ENCODE measurements at places on chromosomes 12 and 14.

DNA sequence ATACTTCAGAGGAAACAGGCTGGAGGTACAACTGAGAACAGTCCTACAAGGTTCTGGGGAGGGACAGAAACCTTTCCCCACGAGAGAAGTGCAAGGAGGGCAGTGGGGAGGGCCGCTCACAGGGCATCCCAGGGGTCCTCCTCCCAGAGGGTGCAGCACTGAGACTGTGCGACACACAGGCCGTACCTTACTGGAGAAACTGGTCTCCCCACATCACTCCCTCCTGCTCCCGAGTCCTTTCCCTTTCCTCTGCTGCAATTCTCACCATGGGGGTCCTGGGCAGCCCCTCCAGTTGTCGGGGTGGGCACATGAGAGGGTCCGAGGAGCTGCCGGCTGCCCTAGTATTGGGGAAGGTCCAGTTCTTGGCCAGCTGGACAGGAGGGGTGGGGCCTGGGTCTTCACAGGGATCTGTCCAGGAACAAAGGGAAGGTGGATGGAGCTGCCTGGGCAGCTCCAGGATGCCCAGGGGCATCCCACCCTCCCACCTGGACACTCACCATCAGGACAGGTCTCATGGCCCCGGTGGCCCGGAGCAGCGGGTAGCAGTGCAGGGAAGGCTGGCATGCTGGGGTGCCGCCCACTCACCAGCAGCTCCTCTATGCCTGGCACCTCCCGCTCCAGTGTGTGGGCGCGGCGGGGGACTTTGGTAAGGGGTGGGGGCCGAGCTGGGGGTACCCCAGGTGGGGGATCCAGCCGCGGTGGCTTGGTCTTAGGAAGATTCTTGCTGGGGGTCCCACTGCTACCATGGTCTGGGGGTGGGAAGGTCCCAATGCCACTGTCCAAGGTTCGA lies 35.8 kb downstream of the NCKAP5L start:
- DNase-seq, result no peak

- DNase-seq, result peak; percentile 43
Measured at GRCh38 chr14:96176811-96177211, 27.8 kb upstream of the BDKRB2 start.

GRCh38 chr12:12686925-12687324 lies 9.1 kb downstream of the GPR19 start:
- DNase-seq, result no peak

DNA sequence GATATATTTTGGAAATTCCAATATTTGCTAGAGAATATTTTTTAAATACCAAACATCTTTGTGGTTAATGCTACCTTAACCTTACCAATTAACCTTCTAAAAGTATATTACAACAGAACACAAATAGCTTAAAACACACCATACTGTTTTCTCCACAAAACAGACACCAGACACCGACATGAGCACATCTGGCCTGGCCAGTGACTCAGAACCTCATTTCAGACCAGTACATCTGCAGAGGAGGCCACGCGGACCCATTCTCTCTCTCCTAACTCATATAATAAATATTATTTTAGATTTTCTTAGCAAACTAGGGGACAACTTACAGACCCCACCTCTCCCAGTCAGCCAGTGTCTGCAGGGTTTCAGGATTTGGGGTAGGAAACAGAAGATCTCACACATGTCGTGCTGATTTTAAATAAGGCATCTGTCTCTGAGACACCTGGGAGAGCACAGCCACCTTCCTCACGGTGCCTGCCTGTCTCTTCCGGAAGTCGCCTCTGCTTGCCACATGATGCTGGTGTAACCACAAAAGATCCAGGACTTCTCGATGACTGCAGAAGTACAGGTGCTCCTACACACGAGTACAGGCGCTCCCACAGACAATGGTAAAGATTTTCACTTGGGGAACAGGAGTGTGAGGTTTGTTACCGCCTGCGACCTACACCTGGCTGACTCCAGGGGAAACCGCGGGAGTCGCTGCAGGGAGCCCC lies 9.7 kb upstream of the ANKLE2 start:
- DNase-seq, result no peak

GRCh38 chr14:100621806-100622205 lies 34.6 kb upstream of the BEGAIN start:
- no peak for DNase-seq
